Bone marrow (tissue), 2 donors: ENCODE measurements at places on chromosomes 7 and 10.

GRCh38 chr7:13551503-13551902 is 438.0 kb downstream of the ETV1 start:
- no peak for DNase-seq

DNA sequence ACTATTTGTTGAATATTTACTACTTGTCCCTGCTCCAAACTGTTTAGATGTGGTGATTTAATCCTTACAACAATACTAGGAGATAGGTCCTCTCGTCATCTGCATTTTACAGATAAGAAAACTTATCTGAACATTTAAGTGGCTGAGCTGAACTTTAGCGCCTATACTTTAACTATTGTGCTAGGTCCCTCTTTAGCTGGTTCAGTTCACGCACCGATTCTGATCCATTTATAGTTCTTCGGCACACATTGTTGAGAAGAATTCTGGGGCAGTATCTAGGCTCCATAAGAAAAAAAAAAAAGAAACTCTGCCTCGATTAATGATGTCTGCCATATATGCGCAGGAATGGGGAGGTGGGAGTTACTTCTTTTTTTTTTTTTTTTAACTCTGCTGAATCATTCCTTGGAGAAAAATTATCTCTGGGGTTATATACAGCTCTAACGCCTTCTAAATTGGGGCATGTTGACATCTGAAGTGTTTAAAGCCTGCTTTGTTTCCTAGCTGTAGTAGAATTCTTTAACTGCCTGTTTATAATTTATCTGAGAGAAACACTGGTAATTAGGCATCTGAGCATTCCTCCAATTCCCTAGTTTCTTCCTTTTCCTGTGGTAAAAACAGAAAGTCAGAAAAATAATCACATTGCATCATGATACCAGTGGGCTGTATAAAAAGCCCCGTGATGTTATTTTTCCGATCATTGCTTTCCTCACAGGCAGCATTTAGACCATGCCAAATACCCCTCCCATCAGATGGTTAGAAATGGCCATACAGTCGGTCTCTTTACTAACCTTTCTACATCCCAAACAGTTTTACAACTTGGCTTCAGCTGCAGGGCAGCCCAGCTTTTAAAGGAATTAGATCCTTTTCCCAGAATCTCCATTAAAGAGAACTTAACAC is 98.5 kb upstream of the KDM7A start:
- no peak for DNase-seq

DNA sequence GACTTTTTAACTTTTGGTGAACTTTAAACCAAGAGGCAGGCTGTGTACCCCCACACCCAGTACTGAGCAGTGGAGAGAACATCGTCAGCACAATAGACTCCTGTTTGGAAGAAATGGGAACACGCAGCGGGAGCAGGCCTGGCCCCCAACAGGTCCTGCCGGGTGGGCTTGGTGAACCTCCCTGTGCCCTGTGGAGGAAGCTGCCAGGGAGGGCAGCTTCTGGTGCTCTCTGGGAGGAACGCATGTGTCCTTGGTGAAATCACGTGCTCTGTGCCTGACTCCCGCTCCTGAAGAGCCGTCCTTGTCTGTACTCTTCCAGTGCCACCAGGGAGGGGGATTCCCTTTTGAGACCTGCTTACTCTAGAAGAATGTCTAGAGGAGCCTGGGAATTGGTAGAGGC is 31.6 kb downstream of the CHAT start:
- no peak for DNase-seq

DNA sequence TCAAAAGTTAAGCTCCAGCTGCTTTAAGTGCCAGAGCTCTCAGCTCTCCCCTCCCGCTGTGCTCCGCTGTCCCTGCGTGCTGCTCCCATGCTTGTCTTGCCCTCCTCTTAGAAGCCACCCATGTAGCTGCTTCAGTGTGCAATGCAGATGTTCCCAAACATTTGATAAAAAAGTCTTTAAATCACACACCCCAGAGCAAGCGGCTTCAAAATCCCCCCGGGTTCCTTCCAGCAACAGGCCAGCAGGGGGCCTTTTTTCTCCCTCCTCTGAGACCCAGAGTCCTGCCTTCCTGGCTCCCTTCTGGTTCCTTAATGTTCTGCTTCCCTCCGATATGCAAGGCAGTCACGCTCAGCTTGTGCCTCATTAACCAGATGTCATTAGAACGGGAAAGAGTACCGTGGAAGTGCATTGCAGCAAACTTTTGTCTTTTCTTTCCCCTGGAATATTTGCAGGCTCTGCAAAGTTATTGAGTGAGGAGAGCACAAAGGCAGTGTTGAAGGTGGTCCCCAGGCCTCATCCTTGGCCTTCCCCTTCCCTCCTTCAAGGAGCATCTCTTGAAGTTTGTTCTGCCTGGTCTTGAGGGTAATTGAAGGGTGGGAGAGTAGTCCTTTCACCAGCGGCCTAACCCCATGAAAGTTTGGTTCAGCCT is 25.5 kb downstream of the LDB3 start:
- no peak for DNase-seq

DNA sequence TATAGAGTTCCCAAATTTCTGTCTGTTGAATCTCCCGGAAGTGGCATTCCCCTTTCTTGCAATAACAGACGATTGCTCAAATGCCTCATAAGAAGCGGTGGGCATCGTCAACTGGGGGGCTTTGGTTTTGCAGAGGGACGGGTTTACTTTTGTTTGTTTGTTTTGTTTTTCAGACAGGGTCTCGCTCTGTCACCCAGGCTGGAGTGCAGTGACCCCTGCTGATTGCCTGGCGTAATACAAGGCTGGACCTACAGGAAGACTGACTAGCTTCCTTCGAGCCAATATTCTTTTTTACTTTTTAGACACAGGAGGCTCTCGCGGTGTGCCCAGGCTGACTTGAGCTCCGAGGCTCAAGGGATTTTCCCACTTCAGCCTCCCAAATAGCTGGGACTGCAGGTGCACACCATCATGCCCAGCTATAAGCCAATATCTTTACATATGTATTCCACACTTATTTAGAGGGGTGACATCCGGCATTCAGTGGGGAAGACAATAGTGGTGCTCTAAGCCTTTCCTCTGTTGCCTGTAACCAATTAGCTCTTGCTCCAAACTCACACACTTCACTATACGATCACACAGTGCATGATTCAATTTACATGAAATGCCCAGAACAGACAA is 58.1 kb downstream of the FHIP2A start:
- DNase-seq = no peak

GRCh38 chr10:132001238-132001972 is 19.7 kb upstream of the BNIP3 start:
- DNase-seq = no peak

DNA sequence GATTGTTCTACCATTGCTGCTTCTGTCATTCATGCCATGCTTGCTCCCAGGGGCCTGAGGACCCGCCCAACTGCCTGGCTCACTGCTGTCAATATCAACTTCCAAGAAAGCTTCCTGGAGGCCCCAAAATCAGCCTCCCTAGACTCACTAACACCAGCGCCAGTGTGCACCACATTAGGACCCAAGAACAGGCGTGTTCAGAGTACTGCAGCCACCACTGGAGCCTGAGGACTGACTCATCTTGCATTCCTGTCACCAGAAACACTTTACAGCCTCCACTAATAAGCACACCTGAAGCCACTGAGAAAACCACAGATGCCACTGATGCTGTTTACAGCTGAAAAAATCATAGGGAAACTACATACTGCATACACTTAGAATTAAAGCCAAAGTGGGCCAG is 1284.3 kb downstream of the TYW1 start:
- DNase-seq = no peak

GRCh38 chr10:58384095-58384494 is 1.1 kb upstream of the TFAM start:
- DNase-seq = peak; percentile 87

DNA sequence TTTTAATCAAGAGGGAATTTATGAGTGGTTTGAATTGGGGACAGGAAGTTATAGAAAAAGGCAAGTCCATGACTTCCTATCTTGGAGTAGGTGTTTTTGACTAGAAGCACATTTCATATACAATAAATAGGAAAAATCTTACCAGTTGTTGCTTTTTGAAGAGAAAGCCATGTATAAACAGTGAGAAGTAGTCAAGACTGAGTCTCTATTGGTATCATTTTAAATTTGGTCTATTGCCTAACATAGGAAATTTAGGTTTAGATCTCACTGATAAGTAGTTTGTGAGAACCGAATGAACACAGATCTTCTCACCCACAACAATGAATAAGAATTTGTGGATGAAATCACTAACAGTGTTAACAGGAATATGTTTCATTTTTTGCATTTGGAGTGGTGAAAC is 387.2 kb downstream of the BBS9 start:
- no peak for DNase-seq

DNA sequence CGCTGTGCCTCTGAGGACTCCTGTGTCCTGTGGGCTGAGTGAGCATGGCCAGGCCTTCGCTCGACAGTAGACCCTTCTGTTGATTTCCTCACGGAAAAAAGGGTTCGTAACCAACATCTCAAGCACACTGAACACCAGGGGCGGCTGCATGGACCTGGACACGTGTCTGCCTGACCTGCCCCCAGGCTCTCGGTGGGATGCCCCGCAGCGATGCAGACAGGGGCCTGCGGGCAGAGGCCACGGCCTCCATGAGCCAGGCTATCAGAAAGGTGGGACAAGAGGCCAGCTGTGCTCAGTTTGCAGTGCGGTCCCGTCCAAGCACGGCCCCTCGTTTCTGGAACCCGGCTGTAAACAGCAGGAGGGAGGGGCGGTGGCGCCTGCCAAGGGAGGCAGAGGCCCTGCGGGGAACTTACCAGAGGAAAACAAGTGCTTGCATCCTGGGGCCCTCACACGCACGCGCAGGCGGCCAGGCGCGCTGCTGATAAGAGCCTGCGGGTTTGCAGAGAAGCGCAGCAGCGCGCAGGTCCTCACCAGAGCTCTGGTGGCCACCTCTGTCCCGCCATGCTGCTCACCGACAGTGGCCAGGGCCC is 10.6 kb downstream of the GPR146 start:
- DNase-seq = no peak

DNA sequence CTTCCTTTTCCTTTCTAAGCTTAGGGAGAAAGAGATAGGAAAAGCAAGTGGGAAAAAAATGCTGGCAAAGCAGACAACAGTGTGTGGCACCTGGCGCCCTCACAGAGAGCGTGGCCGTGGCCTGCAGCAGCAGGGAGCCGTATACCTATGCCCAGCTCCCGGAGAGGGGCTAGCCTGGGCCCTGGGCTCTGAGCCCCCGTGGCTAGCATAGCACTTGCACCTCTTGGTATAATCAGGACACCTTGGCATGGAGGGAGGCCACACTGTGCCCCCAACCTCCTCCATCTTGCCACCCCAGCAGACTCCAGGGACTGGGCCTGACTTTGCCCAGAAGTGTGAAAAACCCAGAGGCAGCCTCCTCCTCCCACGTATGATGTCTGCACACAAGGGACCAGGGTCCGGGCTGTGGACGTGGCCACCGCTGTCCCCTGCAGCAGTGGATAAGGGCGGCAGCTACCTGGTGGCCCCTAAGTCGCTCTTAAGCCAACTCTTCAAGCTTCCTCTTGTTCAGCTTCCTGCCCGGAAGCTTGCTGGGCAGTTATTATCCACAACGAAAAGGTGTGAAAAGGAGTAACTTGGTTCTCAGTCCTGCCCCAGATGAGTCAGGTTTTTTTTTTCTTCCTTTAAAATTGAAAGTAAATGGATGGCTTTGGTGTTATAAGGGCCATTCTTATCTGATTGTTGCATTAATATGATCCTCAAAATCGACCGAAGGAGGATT is 249.1 kb upstream of the PITRM1 start:
- no peak for DNase-seq

GRCh38 chr10:71004176-71005075 is 116.1 kb upstream of the PCBD1 start:
- DNase-seq = no peak

DNA sequence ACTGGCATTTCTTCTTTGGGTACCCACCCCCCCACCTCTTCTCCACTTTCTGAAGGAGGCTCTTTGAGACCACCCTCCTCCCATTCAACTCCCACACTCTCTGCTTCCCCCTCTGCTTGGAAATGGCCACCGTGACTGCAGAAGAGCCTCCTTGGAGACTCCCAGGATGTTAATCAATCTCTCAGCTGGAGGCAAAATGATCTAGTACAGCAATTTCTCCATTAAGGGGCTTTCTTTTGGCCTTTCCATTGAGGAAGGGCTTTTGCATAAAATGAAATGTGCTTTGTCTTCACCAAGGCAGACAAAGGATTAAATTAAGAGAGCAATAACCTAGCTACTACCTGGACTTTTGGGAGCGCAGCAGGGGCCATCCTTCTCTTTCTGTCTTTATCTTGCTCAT is 26.1 kb downstream of the CDHR3 start:
- no peak for DNase-seq

DNA sequence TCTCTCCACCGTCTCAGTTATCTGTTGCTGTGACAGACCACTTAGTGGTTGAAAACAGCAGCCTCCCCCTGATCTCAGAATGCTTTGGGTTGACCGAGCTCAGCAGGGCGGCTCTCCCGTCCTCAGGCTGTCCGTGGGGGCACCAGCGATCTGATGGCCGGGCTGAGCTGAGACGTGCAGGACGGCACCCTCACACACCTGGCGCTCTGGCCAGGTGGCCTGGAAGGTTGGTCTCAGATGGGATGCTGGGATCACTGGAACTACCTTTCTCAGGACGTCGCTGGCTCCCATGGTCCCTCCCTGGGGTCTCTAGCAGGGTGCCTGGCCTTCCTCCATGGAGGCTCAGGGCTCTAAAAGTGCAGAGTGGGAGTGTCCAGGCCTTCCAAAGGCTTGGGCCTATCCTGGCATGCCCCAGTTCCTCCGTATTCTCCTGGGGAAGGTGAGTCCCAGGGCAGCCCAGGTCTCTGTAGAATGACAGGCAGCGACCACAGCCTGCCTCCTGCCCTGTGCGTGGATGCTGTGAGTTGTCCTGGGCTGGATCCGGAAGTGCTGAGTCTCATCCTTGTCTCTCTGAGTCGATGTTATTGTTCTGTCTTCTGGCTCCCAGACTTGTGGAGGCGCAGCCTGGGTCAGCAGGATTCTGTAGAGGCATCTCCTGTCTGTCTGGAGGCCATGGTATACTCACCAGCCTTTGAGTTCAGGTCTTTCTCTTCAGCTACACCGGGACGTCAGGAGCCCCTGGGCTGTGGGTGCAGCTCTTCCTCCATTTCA is 12.2 kb upstream of the PWWP2B start:
- DNase-seq = no peak

- DNase-seq = no peak
Measured at GRCh38 chr10:26573674-26574073, 123.8 kb upstream of the PDSS1 start.

GRCh38 chr10:122254831-122255230 is 16.3 kb upstream of the BTBD16 start:
- no peak for DNase-seq

DNA sequence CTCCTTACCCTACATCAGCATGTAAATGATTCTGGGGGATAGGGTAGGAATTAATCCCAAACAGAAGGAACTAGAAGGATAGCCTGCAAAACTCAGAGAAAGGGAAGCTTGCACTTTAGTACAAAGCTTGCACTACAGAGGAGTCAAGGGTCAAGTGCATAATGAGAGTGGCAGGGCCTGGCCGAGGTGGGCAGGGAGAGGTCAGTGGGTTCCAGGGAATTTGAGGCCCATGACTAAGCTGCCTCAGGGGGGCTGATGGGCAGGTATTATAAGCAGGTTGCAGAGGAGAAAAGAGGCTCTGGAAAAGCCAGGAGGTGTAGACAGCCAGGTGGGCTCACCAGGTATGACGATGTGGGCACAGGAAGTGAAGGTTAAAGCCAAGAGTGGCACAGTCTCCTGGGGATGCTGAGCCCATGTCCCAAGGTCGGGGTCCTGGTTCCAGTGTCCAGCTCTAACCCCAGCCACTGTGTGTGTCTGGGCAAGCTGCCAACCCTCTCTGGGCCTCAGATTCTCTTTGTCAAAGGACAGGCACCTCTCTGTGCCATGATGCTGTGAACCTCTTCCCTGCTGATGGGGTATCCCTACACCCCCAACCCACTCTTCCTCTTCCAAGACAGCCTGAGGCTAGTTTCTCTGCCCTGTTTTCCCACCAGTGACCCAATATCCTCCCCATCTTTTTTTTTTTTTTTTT is 32.0 kb upstream of the ELN start:
- DNase-seq = no peak
